Activated CD4-positive, alpha-beta T cell treated with anti-CD3 and anti-CD28 coated beads for 24 hours (primary cell): ENCODE measurements at places on chromosomes 2 and 18.

- DNase-seq: no peak
Measured at GRCh38 chr2:144426981-144427479, 92.9 kb downstream of the ZEB2 start.

DNA sequence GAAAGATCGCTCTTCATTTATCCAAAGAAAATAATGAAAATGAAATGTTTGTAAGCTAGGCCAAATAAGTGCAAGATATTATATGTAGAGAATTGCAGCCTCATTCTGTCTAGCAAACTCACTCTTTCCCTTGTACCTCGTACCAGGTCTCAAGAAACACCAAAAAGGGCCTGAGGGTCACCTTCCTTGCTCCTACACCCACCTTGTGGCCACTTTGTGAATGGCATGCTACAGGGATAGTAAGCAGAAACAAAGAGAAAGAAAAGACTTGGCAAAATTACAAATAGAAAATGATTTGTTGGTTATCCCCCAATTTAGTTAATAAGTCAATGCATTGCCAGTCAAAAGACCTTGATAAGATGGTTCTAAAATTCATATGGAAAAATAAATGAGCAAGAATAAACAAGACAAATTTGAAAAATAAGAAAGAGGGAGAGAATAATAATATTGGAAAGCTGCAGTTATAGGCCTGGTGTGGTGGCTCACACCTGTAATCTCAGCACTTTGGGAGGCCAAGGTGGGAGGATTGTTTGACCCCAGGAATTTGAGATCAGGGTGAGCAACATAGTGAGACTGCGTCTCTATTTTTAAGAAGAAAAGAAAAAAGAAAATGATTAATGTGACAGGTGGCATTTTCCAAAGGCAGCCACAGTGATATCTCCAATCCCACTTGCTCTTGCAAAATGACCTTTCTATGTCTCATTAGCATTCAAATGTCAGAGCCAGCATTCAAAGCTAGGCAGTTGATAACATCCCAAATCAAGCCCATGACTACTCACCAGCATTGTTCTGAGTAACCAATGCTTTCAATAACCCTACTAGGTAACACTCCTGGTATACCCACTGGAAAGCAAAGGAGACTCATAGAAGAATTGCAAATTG is 38.8 kb upstream of the BMP10 start:
- peak; percentile 67 for DNase-seq

- DNase-seq: peak; percentile 37
Measured at GRCh38 chr2:126657148-126657635, 1.2 kb downstream of the GYPC start.

- no peak for DNase-seq
Measured at GRCh38 chr2:26281226-26281625, 36.5 kb downstream of the HADHB start.

DNA sequence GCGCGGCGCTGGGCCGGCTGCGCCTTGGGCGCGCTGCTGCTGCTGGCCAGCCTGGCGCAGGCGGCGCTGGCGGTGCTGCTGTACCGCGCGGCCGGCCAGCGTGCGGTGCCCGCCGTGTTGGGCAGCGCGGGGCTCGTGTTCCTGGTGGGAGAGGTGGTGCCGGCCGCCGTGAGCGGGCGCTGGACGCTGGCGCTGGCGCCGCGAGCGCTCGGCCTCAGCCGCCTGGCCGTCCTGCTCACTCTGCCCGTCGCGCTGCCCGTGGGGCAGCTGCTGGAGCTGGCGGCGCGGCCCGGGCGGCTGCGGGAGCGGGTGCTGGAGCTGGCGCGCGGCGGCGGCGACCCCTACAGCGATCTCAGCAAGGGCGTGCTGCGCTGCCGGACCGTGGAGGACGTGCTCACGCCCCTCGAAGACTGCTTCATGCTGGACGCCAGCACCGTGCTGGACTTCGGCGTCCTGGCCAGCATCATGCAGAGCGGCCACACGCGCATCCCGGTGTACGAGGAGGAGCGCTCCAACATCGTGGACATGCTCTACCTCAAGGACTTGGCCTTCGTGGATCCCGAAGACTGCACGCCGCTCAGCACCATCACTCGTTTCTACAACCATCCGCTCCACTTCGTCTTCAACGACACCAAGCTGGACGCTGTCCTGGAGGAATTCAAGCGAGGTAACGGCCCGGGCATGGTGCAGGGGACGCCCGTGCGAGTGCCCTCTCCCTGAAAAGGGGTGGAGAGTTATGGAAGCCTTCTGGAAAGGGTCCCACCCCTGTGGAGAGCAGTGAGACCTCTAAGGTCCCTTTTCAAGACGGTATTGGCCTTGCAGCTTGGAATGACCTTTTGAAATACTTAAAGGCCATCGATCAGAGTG is 1.0 kb downstream of the CNNM3 start:
- no peak for DNase-seq

GRCh38 chr18:50401888-50402287 is 27.0 kb downstream of the SKA1 start:
- DNase-seq: no peak

DNA sequence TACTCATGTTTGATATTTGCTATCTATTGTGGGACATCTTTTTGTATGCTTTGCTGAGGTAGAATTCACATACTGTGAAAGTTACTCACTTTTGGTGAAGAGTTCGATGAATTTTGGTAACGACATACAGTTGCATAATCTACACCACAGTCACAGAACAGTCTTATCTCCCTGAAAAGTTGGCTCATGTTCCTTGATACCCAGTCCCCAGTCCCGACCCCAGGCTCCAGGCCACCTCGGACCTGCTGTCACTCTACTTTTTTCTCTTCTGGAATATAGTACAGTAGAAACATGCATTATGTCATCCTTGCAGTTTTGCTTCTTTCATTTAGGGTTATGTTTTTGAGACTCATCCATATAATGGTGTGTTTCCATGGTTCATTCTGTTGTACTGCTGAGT is 191.7 kb downstream of the FAM210A start:
- DNase-seq: no peak

GRCh38 chr2:217010173-217010572 is 150.3 kb upstream of the TNP1 start:
- no peak for DNase-seq

- no peak for DNase-seq
Measured at GRCh38 chr2:204503869-204504268, 41.4 kb upstream of the PARD3B start.

DNA sequence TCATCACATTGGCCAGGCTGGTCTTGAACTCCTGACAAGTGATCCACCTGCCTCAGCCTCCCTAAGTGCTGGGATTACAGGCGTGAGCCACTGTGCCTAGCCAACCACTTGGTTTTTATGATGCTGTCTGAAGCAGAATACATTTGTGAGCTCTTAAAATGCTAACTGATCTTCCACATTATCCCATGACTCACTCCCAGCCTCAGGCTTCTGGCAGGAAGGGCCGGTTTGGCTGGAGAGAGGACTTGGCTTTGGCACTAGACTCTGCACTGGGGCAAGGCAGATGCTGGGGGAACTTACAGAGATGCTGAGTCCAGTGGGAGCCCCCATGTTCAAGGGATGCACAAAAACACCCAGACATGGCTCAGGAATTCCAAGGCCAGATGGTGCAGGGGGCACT is 40.5 kb upstream of the SH3BP4 start:
- no peak for DNase-seq

DNA sequence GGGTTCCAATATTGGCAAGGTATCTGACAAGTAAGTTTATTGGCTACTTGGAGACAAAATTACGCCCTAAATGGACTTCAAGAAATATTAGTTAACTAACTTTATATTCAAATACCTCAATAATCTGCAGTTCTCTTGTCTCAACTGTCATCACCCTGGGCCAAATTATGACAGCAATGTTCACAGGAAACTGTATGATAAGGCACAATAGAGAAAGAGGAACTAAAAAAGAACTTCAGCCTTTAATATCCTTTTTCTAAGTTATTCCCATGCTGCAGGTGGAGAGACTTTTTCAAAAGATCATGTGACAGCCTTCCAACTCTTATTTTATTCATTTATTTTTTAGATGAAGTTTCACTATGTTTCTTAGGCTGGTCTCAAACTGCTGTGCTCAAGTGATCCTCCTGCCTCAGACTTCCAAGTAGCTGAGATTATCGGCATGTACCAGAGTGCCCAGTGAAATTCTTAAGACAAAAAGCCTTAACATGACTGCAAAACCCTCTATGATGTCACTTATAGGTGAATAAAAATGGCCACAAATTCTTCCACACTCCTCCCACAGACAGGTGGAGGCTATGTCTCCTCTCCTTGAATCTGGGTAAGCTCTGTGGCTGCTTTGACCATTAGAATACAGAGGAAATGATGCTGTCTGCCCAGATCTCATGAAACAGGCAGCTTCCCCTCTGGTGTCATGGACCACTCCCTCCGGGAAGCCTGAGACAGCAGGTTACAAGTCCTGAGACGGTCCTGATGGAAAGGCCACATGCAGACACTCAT is 211.0 kb downstream of the TGIF1 start:
- DNase-seq: no peak

GRCh38 chr2:181396256-181397123 is 60.7 kb upstream of the ITGA4 start:
- DNase-seq: no peak

- no peak for DNase-seq
Measured at GRCh38 chr2:189232759-189233406, 53.3 kb upstream of the COL5A2 start.

DNA sequence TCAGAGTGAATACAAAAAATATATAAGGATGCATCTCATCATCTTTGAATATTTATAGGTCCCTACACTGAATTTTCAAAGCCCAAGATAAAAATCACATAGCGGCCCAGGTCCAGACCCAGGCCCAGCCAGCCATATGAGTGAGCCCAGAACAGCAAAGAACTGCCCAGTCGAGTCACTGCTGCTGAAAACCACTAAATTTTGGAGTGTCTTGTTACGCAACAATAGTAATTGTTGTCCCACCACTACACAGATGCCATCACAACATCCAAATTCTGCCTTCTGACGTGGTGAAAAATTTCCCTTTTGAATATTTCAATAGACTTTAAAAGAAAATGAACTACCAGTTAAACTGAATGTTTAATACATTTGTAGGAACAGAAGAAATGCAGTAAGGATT is 5.7 kb downstream of the C18orf32 start:
- DNase-seq: no peak

DNA sequence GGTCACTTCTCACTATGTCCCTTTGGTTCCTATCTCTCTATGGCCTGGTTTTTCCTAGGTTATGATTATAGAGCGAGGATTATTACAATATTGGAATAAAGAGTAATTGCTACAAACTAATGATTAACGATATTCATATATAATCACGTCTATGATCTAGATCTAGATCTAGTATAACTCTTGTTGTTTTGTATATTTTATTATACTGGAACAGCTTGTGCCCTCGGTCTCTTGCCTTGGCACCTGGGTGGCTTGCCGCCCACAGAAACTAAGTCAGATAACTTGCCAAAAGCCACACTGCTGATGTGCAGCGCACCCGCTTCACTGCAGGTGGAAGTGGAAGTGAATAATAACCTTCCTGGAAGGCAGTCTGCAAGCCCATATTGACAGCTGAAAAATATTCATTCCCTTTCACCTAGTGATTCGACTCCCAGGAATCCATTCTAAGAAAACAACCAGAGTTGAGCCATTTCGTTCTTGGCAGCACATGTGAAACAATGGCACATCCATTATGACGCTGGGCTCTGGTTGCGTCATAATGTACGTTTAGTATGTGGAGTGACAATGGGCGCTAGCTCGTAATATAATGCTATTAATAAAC is 725 bp upstream of the ANKRD53 start:
- no peak for DNase-seq

- DNase-seq: no peak
Measured at GRCh38 chr18:51339856-51340255, 142.4 kb upstream of the MEX3C start.

- no peak for DNase-seq
Measured at GRCh38 chr2:168032091-168032490, 215.3 kb downstream of the STK39 start.

GRCh38 chr18:79823120-79823519 is 25.4 kb downstream of the KCNG2 start:
- no peak for DNase-seq

GRCh38 chr2:44763275-44763782 is 178.2 kb upstream of the SIX3 start:
- DNase-seq: no peak

DNA sequence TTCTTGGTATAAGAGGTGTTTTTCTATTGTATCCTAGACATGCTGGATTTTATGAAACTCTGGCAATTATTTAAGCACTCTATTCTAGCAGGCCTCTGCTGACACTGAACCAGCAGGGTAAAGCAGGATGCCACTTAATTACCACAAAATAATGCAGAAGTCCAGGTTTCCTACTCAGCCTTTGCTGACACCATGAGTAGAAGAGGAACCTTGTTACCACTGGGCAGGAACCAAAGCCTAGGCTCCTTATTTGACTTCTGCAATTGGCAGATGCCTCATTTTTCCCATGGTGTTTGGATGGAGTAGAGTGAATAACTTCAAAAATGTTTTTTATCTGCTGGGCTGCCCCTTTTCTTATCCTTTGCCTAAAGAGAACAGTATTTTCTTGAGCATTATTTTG is 60.8 kb downstream of the THNSL2 start:
- DNase-seq: no peak

DNA sequence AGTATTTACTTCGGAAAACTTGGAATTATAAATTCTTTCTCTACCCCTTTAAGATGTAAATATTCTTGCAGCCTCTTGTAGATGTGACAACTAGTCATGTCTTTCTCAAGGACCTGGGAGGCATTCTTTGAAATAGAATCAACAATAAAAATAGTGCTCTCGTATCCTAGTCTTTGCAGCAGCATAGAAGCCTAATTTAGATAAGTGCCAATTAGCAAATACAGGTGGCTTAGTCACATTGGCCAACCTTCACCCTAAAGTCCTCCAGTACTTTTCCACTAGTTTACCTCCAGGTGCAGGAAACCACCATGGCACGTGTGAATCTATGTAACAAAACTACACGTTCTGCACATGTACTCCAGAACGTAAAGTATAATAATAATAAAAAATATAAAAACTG is 3.5 kb upstream of the ZSWIM2 start:
- DNase-seq: no peak

DNA sequence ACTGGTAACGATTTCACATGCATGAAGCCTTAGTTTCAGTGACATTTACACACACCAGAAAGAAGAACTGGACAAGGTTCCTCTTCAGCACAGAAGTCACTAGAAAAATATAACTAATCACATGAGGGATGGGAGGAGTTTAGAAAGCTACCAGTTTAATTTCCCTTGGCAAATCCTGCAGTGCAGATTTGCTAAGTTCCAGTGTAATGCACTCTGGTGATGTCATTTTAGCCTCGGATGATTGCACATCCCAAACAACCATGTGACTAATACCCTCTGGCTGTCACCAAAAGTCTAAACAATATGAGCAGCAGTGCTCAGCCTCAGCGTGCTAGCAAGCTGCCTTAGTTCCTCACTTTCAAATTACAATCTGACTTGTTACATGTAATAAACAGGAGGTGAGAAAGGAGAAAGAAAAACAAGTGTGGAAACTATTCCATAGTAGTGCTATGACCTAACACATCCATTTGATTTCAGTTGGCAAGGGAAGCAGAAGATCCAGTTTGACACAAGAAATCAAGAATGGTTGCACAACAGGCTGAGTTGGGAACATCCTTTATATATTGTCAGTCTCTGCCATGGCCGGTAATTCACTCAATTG is 35.3 kb upstream of the PPP1CB start:
- no peak for DNase-seq
